Activated naive CD4-positive, alpha-beta T cell treated with anti-CD3 and anti-CD28 coated beads for 36 hours (primary cell): ENCODE measurements at places on chromosomes 11 and 22.
A peak's percentile ranks its signal among the peaks of the same experiment; 100 is the strongest.

- no peak for DNase-seq
These were observed 56.7 kb downstream of the APOL3 start for GRCh38 chr22:36103891-36104290.

GRCh38 chr11:57793351-57794115 is 31.9 kb downstream of the CTNND1 start:
- DNase-seq = no peak

DNA sequence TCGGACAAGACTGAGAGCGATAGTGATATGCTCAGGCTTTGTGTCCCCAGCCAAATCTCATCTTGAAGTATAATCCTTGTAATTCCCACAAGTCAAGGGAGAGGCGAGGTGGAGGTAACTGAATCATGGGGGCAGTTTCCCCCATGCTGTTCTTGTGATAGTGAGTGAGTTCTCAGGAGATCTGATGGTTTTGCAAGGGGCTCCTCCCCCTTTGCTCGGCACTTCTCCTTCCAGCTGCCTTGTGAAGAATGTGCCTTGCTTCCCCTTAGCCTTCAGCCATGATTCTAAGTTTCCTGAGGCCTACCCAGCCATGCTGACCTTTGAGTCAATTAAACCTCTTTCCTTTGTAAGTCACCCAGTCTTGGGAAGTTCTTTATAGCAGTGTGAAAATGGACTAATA is 7.5 kb upstream of the FOLR2 start:
- DNase-seq = no peak

DNA sequence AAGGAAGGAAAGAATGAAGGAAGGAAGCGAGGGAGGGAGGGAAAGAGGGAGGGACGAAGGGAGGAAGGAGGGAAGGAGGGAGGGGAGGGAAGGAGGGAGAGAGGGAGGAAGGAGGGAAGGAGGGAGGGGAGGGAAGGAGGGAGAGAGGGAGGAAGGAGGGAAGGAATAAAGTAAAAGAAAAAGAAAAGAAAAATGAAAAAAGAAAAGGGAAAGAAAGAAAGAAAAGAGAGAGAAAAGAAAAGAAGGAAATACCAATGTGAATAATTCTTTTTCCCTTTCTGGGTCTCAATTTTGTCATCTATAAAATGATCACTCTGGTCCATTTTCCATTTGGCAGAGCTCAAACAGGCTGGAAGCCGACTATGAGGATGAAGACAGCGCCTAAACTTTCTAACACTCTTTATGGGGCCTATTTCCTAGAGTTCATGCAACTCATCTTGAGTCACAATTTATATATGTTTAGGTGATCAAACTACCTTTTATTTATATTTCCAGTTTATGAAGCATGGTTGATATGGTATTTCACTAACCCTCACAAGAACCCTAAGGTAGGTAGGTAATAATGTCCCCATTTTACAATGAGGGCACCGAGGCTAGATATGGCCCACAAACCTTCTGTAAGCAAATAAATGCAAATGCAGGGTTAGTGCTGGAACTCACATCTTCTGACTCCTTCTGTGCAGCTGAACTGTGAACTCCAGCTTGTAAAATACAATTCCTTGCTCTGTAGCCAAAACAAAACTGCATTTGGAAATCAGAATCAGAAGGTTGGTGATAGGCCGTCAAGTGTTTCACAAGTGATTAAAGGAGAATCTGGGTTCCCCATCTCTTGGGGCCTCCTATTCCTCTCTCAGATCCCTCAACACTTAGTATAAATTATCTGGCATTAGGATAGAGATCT is 434.3 kb downstream of the ETS1 start:
- DNase-seq = no peak

GRCh38 chr11:44158384-44158783 is 62.9 kb downstream of the EXT2 start:
- DNase-seq = no peak

- no peak for DNase-seq
These were observed 6.9 kb downstream of the MCAT start for GRCh38 chr22:43136255-43136654.

- DNase-seq = no peak
These were observed 677.4 kb upstream of the ARHGAP42 start for GRCh38 chr11:100009728-100010127.

DNA sequence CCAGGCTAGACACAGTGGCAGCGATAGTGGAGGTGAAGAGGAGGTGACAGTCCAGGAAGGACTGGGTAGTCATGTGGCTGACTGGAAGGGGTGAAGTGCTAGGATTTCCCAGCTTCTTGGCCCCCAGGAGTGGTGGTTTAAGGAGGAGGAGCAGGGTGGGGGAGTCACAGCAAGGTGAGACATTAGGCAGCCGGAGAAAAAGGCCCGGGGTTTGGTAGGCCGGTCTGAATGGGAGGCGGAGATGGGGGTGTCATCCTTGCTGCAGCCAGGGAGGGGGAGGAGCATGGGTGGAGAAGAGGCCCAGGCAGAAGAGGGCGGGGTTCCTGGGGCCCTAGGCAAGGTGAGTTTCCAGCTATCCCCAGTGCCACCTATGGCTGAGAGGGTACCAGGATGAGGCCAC is 6.1 kb downstream of the SIPA1 start:
- peak; percentile 74 for DNase-seq

DNA sequence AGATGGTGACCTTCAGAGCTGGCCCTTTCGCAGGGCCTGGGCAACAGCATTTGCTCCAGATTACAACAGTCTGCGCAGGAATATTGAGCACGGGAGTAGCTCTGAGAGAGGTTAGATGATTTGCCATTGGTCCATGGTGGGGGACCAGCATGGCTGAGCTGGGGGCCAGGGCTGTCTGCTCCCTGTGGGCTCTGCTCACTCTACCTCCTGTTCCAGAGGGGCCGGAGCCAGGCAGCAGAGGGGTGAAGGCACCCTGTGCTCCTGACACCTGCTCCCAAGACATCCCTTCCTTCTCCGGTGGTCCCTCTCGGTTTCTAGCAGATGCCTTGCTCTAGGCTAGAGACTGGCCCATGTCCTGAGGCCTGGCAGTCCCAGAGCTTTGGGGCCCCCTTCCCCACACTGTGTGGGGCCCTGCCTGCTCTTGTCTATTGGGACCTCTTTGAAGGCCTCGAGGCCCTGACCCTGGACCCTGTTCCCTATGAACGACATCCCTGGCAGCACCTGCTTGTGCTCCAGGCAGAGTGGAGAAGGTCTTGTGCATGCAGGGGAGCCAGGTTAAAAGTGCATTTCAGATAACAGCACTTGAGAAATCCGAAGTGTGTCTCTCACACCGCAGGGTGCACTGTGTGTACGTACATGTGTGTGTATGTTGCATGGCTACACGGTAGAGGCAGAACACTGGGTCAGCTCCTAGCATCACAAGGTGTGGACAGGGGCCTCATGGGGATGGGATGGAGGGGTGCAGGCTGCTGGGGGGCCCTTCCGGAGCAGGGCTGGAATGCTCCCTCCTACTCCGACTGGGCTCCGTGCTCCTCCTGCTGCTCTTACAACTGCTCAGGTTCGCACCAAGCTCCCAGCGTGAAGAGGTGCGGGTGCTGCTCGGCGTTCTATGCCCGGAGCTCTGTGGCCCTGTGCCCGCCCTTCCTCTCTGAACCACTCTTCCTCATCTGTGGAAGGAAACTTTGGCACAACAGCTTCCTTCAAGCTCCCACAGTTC is 123.3 kb upstream of the B3GAT1 start:
- no peak for DNase-seq

DNA sequence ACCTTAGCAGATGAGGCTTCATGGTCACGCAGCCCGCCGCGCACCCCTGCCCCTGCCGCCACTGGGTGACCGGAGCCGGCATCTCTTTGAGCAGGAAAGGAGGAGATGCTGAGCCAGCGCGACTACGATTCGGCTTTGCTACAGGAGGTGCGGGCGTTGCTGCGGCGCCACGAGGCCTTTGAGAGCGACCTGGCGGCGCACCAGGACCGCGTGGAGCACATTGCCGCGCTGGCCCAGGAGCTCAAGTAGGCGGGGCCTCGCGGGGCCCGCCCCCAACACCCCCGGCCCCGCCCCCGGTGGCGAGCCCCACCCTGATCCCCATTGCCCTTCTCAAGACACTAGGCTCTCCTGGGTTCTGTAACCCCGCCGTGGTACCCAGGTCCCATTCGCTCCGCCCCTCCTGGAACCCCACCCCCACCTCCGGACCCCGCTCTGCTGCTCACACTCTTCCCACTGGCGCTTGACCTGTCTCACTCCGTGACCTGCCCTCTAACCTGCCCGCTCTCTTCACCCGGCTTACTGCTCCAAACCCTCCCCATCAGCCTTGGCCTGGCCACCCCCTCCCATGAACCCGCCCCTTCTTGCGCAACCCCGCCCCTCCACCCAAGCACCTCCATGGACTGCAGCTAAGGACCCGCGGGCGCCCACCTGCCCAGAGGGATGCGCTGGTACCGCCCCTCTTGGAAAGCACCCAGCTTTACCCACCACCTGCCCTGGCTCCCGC is 9.1 kb downstream of the CTSF start:
- DNase-seq = peak; percentile 19

- no peak for DNase-seq
These were observed 313.4 kb downstream of the DLG2 start for GRCh38 chr11:85313741-85314140.

- DNase-seq = no peak
These were observed 56.4 kb downstream of the SWAP70 start for GRCh38 chr11:9720290-9720630.

- DNase-seq = no peak
These were observed 533.5 kb downstream of the TBC1D22A start for GRCh38 chr22:47295982-47296381.

- no peak for DNase-seq
These were observed 3.4 kb upstream of the ZC3H12C start for GRCh38 chr11:110089617-110090282.

- no peak for DNase-seq
These were observed 41.6 kb downstream of the MRTFA start for GRCh38 chr22:40594924-40595323.

DNA sequence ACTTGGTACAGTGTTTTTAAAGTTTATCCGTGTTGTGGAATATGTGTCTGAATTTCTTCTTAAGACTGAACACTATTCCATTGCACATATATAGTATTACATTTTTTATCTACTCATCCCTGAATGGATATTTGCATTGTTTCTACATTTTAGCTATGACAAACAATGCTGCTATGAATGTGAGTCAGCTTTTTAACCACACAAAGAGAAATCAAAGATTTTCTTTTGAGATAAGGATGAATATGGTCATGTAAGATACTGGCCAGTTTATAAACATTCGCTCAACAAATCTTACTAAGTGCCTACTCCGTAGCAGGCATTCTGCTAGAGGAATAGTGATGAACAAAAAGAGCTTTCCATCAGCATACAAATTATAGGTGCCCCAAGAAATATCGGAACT is 16.5 kb upstream of the OR9G4 start:
- DNase-seq = no peak

DNA sequence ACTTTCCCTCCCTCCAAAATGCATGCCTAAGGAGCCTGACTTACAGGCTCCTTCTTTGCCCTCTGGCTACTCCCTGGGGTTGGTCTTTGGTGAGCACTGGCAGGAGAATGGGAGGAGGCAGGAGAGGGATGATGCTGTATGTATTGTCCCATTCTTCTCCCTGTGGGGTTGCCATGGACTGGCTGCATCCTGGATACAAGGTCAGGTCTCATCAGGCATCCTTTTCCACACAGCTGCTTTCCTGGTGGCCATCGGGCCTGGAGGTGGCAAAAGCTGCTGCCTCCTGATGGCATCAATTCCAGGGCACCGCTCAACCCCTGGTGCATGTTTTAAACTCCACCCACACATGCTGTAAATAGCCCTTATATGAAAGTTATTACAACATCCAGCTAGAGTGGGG is 257.2 kb downstream of the ETS1 start:
- no peak for DNase-seq

GRCh38 chr22:42399315-42400271 is 32.6 kb downstream of the NFAM1 start:
- no peak for DNase-seq

- DNase-seq = peak; percentile 53
These were observed 6.9 kb downstream of the TRABD start for GRCh38 chr22:50192436-50193204.

GRCh38 chr11:126465573-126466188 is 110.2 kb downstream of the ST3GAL4 start:
- DNase-seq = peak; percentile 78

- DNase-seq = no peak
These were observed 53.6 kb downstream of the DDX10 start for GRCh38 chr11:108718466-108718865.

DNA sequence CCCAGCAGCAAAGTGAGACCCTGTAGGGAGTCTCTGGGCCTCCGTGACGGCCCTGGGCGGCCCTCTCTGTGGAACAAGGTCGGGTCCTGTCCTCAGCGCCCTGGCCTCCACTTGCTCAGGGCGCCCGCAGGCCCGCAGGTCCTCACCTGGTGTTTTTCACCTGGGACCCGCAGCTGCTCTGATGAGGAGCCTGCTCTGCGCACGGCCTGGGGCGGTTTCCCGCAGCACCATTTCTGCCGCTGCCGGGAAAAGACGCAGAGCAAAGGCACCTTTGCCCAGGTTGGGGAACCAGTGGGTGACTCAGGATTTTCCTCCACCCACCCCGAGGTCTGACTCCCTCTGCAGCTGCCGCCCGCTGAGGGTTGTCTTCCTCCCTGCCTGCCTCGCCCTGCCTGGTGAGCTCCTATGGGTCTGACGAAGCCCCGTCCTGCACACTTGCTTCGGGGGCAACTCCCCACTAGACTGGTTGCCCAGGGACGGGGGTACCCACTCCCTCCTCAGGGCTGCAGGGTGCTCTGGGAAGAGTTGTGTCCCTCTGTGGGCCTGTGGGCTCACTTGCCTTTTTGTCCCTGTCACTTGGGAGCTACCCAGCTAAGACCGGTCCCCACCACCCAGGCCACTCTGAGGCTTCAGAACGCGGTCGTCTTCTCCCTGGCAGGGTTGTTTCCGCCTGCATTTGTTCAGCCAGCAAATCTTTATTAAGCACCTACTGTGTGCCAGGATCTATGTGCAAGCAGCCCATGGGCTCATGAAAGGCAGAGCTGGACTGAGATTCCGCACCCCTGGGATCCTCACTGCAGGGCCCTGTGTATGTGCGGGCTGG is 89.5 kb downstream of the KCNQ1 start:
- no peak for DNase-seq
